Caudate nucleus (tissue), 63 donors: ENCODE measurements at places on chromosomes 6 and 20.

DNA sequence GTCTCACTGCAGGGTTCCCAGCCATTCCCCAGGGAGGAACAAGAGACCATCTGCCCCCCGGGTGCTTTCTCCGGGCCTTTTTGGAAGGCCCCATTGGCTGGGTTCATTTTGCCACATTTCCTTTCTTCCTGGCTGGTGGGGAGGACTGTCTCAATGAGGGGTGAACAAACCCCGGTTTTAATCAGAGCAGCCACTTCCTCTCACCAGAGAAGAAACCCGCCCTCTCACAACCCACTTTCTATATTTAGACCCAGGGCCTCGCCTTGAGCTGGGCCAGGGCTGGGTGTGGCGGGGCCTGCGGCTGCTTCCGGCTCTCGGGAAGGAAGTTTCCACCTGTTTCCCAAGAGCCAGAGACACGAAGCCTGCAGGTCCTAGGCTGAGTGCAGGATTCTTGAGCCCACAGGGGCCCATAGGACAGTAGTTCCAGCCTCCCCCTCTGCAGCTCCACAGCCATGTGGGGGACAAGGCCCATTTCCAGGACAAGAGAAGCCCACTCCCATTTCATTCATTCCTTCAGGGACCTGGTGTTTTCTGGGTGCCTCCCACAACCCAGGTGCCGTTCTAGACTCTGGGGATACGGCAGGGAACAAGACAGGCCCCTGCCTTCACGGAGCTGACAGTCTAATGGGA lies 41.8 kb downstream of the RBM38 start:
- no peak for DNase-seq

DNA sequence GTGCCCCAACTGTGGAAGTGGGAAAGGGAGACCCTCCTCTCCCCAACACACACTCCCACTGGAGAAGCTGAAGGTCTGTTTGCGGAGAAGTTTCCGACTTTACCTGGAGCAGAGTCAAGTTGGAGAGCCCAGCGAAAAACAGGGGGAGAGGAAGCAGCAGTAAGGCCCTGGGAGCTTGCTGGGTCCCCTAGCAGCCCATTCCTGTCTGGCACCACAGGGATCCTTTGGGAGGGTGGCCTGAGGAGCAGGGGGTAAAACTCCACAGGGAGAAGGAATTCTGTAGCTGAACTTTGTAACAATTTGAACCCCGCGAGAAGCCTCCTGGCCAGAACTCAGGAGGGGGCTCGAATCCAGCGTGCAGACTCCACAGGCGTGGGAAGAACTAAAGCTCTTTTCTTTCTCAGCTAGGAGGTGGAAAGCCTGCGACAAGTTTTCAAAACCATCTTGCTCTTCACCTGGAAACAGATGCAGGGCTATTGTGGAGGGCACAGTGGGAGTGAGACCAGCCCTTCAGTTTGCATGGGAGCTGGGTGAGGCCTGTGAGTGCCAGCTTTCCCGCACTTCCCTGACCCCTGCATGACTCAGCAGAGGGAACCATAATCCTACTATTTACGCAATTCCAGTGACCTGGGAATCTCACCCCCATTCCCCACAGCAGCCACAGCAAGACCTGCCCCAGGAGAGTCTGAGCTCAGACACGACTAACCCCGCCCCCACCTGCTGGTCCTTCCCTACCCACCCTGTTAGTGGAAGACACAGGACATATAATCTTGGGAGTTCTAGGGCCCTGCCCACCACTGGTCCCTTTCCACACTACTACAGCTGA lies 25.8 kb downstream of the SERPINB9 start:
- DNase-seq = no peak

DNA sequence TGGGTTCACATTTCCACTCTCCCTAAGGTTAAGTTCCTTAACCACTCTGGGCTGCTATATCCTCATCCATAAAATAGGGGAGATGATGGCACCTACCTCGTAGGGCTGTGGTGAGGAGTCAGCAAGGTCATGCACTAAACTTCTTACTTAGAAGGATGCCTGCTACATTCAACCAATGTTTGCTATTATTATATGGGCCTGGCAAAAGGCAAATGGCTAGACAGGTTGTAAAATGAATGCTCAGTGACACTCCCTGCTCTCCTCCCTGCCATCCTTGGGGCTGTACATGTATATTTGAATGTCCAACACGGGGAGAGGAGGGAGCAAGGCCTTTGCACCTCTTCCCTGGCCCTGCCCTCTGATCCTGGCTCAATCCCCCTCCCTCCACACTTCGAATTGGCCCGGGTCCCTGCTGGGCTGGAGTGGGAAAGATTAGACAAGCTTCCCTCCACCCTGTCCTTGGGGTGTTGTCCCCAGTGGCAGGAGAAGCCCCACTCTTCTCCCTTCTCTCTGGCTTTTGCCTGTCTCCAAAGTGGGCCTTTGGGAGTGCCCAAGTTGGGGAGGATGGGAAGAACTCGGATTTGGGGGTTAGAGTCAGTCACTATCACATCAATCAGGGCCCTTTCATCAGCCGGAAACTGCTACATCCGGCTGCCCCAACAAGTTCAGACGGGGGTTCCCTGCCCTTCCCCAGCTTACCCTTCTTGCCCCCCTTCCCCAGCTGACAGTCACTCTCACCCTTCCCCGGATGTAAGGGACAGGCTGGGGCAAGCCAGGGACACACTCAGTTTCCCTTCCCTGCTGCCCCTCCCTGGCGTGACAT lies 36.3 kb upstream of the VEGFA start:
- DNase-seq = no peak

GRCh38 chr6:64062960-64063683 lies 427.5 kb downstream of the PHF3 start:
- DNase-seq = no peak

DNA sequence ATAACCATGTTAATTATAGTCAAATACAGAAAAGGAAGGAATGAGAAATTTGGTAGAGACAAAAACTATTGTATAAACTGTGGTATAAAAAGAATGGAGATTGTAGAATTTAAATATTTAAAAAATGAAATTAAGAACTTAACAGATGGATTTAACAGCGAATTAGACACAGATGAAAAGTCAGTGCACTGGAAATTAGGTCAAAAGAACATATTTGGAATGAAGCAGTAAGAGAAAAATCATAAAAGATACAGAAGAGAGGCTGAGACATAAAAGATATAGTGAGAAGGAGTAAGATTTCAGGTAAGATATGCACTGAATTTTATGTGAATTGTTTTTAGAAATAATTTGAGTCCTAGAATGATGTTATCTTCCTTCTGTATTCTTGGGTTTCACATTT lies 14.0 kb downstream of the TSPYL4 start:
- DNase-seq = no peak

DNA sequence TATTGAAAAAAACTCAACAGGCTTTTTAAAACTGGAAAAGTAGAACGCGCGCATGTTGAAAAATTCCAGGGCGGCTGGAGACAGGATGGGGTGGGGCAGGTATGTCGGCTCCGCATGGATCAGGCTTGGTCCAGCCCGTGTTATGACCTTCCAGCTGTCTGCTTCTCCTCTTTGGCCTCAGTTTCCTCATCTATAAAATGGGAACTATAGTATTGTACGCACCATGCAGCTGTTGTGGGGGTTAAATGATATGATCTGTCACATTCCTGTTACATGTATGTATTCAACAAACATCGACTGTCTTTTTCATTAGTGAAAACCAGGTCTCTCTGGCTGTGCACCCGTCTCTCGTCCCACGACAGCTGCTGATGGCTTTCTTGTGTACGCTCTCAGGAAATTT lies 18.8 kb downstream of the PHACTR3 start:
- no peak for DNase-seq

DNA sequence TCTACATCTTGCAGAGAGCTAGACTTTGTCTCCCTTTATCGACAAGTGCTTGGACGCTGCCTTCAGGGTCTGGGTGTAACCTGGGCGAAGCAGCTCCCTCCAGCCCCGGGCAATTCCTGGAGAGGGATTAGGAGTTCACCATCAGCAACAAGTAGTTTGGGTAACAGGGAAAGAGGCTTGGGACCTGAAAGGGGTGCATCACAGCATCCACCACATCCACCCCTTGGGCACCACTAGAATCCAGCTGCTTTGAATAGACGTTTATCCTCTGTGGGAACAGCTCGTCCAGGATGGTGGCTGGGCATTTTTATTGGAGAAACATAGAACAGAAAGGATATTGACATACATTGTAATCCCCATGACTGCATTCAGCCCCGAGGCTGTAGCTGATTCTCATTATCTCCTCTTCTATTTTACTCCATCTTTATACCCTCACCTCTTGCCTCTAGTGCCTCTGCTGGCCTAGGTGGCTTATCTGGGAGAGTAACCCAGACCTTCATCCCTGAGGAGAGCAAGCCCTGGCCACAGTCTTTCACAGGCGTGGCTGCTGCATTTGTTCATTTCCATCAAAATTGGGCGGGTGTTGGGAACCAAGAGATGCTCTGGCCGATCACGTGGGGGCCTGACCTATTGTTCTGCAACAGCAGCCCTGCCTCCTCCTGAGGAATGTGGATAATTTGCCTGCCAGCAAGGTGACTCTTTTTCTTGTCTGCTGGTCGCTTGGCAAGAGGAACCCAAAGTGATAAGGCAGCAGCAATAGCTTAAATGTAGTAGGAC lies 109.2 kb upstream of the RALGAPA2 start:
- DNase-seq = no peak

GRCh38 chr6:144152334-144152900 lies 2.1 kb downstream of the STX11 start:
- DNase-seq = no peak

DNA sequence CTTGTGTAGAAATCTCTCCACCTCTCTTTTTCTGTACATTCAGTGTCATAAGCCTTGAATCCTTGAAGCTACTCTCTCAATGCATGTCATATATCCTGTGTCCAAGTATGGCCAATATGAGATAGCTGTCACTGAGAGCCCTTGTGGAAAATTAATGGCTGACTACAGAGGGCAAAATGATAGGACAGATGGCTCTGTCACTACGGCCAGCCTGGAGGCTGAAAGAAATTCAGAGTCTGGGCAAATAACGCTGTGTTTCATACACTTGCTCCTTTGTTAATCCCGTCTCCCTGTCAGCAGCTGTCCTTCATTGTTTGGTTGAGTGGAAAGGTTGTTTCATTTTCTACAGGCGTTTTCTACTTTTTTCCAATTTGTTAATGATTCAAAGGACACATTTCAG lies 70.4 kb upstream of the VGLL2 start:
- no peak for DNase-seq

DNA sequence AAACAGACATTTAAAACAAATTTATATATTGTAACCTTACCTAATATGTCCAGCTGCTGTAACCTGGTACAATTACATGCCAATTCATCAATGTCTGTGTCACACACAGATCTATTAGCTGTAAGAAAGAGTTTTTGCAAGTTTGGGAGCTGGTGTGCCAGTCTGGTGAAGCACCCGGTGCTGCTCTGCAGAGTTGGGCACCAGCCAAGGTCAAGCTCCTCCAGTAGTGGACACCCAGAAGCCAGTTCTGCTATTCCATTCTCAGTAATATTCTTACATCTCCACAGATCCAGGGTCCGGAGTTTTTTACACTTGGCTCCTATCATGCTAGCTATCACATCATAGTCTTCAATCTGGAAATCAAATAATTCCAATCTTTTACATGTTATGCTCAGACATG lies 41.0 kb downstream of the POU3F2 start:
- DNase-seq = peak; percentile 1

GRCh38 chr20:43969028-43969447 lies 54.4 kb downstream of the TOX2 start:
- DNase-seq = no peak

DNA sequence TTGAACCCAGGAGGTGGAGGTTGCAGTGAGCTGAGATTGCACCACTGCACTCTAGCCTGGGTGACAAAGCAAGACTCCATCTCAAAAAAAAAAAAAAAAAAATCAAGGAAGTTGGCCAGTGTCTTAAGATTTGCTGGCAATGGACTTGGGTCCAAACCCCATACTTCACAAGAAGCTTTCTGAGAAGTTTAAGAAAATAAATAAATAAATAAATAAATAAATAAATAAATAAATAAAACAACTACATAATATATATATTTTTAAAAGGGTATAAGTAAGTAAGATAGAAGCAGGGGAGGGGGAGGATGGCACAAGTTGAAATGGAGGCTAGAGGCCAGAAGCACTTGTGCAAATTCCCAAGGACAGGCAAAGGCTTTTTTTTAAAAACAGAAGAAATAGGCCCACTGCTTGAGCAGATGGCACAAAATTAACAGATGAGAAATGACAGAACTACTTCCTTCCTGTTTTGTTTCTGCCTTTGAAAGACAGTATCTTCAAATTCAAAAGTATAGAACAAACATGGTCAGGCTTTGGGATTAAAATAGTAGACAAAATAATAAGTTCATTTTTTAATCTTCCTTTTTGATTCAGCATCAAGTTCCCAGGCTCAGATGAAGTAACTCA lies 287.7 kb downstream of the ALDH8A1 start:
- no peak for DNase-seq

GRCh38 chr6:41071923-41072835 lies at the start of gene OARD1:
Gene OARD1 (minus strand): TSS chr6:41072356. CDS start chr6:41071634, 722 bp downstream.
- DNase-seq = peak; percentile 100

- DNase-seq = no peak
Observed at GRCh38 chr6:53410508-53411258, 61.9 kb upstream of the ELOVL5 start.

GRCh38 chr6:150685860-150686259 lies 86.2 kb downstream of the PLEKHG1 start:
- no peak for DNase-seq

DNA sequence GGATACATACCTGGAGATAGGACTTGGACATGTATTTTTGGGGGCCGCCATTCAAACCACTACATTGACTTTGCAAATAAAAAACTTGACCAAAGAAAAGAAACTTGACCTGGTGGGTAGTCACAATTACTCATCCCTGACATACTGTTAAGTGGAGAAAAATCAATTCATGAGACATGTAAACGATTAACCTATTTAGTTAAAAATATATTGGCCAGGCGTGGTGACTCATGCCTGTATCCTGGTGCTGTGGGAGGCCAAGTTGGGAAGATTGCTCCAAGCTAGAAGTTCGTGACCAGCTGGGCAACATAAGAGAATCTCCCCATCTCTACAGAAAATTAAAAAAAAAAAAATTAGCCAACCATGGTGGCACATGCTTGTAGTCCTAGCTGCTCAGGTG lies 2.5 kb upstream of the SRSF12 start:
- DNase-seq = no peak

DNA sequence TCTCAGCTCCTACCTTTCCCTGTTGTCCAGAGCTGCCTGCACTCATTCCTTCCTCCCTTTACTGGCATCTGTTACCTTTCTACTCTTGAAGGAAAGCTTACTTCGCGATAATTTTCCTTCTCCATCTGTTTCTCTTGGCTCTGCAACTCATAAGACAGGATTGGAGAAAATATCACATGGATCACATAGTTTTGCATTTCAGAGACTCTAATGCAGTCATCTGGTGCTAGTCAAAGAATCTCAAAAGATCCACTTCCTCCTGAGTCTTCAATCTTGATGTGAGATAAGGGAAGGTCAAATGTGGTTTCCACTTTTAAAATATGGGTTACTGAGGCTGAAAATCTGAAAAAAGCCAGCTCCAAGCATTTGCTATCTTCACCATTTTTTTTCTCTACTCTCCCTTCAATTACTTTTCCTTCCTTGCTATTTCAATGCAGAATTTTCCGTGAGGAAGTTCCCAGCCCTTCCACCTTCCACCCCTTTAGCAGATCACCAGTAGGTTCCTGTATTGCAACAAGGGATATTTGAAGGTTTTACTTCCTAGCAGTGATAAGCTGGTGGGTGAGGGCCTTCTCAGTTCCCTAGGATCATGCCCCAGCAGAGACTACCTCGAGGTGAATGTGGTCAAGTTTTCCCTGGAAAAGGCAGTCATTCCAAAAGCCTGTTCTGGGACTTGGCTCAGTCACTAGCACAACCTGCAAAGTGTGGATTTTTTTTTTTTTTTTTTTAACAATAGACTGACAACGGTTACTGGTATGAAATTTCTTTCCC lies 62.8 kb upstream of the LRRC1 start:
- DNase-seq = no peak

GRCh38 chr6:1855890-1856289 lies 246.2 kb downstream of the FOXC1 start:
- no peak for DNase-seq

GRCh38 chr6:38225766-38226165 lies 406.2 kb downstream of the ZFAND3 start:
- no peak for DNase-seq
